Osteocyte (in vitro differentiated cells): ENCODE measurements at places on chromosomes 7 and 10. TPM values are rescaled to one million over a fixed set of nuclear protein-coding genes. Genes with fewer than 3 reads are reported as not detected.

MYL10 gene
- 0.52 TPM in 1 of 2 replicates, not detected in the other for total RNA-seq

SLIT1 gene
- 0.16 TPM in 1 of 2 replicates, not detected in the other for total RNA-seq

GRCh38 chr10:88064608-88065382 lies 201.4 kb downstream of the PTEN start:
- no peak for DNase-seq
- H3K4me1 ChIP-seq: peaks cover 25% of the 10 kb centered on the region
- no peak overlapping the region for H3K4me3 ChIP-seq
- H3K36me3 ChIP-seq: no peaks in the 10 kb centered on the region

DNA sequence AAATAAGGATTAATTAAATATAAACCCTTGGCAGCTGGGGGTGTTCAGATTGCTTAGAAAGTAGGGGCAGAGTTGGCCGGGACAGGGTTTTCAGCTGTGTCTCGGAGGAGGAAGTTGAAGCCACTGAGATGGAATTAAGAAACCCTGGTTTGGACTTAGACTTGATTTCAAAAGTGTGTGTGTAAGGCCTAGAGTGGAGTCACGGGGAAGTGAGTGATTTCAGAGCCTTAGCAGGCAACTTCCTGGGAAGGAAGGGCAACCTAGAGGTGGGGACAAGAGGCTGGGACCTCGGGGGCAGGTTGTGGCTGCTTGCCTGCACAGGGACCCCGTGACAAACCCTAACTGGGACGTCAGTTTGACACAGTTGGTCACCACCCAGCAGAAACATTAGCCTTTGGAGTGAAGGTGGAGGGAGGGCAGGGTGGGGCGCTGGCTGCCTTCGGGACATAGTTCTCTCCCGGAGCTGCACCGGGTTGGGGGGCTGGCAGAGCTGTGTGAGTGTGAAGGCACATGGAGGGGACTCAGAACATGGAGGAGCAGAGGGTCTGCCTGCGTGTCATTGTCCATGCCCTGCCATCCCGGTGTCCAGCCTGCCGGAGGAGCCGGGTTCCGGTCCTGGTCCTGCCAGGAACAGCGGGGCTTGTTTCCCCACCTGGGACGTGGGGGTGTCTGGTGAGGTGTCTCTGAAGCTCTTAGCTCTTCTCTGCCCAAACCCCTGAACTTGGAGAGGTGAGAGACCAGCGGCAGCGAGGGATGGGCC lies 1.8 kb downstream of the BRI3 start:
- peaks cover 52% of the 10 kb centered on the region for H3K4me1 ChIP-seq
- H3K27me3 ChIP-seq: no peaks in the 10 kb centered on the region
- H3K4me3 ChIP-seq: peak overlapping the region; percentile 97
- H3K36me3 ChIP-seq: peaks cover 13% of the 10 kb centered on the region
- DNase-seq: no peak

- H3K27ac ChIP-seq: no peak overlapping the region
- H3K36me3 ChIP-seq: peaks cover 51% of the 10 kb centered on the region
- peaks cover 14% of the 10 kb centered on the region for H3K4me1 ChIP-seq
- no peak for DNase-seq
- H3K27me3 ChIP-seq: no peaks in the 10 kb centered on the region
These were observed 147.3 kb downstream of the ZMYND11 start for GRCh38 chr10:282294-283139.

BLVRA gene
- total RNA-seq: 19.0 and 21.2 TPM in 2 replicates

MTPN gene
- 137 and 140 TPM in 2 replicates for total RNA-seq

DNA sequence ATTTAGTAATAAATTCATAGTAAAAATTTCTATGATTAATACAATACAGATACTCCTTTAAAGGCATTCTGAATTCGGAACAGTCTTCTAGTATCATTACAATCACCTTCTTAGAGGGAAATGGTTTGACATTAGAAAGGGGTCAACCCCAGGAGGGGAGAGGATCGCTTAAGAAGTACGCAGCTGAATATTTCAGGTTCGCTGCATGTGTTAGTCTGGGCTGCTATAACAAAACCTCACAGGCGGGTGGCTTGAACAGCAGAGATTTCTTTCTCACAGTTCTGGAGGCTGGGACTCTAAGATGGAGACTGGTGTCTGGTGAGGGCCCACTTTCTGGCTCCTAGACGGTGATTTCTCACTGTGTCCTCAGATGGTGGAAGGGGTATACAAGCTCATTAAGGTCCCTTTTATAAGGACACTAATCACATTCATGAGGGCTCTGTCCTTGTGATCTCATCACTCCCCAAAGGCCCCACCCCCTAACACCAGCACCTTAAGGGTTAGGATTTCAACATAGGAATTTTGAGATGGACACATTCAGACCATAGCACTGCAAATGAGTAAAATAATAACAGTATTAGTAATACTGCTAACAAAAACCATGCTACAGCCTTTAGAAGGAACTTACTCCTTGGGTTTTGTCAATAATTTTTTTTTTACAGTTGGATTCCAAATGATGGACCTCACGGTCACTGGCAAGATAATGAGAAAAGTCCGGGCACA lies 34.0 kb downstream of the GNA12 start:
- no peak for DNase-seq
- peaks cover 9% of the 10 kb centered on the region for H3K36me3 ChIP-seq
- peaks cover 70% of the 10 kb centered on the region for H3K4me1 ChIP-seq
- no peak overlapping the region for H3K4me3 ChIP-seq

DNA sequence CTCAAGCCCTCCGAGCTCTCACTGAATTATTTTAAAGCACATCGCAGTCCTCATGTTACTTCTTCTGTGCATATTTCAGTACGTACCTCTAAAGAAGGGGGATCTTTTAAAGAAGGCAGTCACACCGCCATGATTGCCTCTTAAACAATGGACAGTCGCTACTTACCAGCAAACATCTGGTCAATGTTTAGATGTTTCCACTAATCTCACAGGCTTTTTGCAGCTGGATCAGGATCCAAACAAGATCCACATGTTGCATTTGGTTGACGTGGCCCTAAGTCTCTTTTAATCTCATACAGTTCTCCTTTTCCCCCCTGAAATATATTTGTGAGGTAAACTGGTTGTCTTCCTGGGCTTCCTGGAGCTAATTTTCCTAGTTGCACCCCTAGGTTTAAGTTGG lies 50.0 kb downstream of the PRF1 start:
- H3K4me3 ChIP-seq: no peak overlapping the region
- no peak for DNase-seq
- no peaks in the 10 kb centered on the region for H3K36me3 ChIP-seq
- peaks cover 24% of the 10 kb centered on the region for H3K4me1 ChIP-seq
- H3K27me3 ChIP-seq: no peaks in the 10 kb centered on the region
- H3K27ac ChIP-seq: peak overlapping the region; percentile 79

- H3K27ac ChIP-seq: no peak overlapping the region
- no peak overlapping the region for H3K4me3 ChIP-seq
- DNase-seq: no peak
- no peaks in the 10 kb centered on the region for H3K27me3 ChIP-seq
These were observed 108.3 kb downstream of the HECW1 start for GRCh38 chr7:43220742-43221141.

NEUROG3 gene
- total RNA-seq: not detected in 2 replicates

- peaks cover 3% of the 10 kb centered on the region for H3K27me3 ChIP-seq
- no peak overlapping the region for H3K27ac ChIP-seq
- DNase-seq: no peak
- no peaks in the 10 kb centered on the region for H3K36me3 ChIP-seq
- no peaks in the 10 kb centered on the region for H3K4me1 ChIP-seq
These were observed 40.3 kb downstream of the CLRN3 start for GRCh38 chr10:127852456-127852855.

- peak overlapping the region; percentile 88 for H3K27ac ChIP-seq
- H3K4me1 ChIP-seq: peaks cover 53% of the 10 kb centered on the region
- peak overlapping the region; percentile 29 for H3K4me3 ChIP-seq
- H3K36me3 ChIP-seq: no peaks in the 10 kb centered on the region
These were observed 54.9 kb downstream of the PDGFA start for GRCh38 chr7:464454-465401.

DNA sequence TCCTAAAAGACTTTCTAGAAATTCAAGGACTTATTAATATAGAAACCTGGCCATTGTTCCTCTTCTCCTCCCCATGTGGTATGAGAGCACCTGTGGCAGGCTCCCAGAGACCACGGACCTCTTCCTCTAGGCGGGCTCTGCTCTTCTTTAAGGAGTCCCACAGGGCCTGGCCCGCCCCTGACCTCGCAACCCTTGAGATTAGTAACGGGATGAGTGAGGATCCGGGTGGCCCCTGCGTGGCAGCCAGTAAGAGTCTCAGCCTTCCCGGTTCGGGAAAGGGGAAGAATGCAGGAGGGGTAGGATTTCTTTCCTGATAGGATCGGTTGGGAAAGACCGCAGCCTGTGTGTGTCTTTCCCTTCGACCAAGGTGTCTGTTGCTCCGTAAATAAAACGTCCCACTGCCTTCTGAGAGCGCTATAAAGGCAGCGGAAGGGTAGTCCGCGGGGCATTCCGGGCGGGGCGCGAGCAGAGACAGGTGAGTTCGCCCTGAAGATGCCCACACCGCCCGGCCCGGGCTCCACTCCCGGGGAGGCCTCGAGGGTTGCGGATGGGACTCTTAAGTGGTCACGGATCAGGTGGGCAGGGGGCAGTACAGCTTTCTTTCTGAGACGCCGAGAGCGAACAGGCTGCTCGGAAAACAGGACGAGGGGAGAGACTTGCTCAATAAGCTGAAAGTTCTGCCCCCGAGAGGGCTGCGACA lies at the start of gene SLC26A4:
SLC26A4 (plus strand) TSS at position 448 of the 700 bp plus-strand sequence. CDS start 814 bp downstream, outside the sequence.
- peaks cover 77% of the 10 kb centered on the region for H3K27me3 ChIP-seq
- no peaks in the 10 kb centered on the region for H3K36me3 ChIP-seq
- H3K4me3 ChIP-seq: peak within 1 kb of the TSS; percentile 83
- H3K4me1 ChIP-seq: peaks cover 9% of the 10 kb centered on the region
- DNase-seq: no peak

SLC18A3 gene
- total RNA-seq: 0.32 and 0.34 TPM in 2 replicates

GRCh38 chr7:158324397-158325360 lies 262.9 kb downstream of the PTPRN2 start:
- H3K27ac ChIP-seq: no peak overlapping the region
- H3K27me3 ChIP-seq: no peaks in the 10 kb centered on the region
- no peak overlapping the region for H3K4me3 ChIP-seq
- no peaks in the 10 kb centered on the region for H3K4me1 ChIP-seq
- no peaks in the 10 kb centered on the region for H3K36me3 ChIP-seq

DNA sequence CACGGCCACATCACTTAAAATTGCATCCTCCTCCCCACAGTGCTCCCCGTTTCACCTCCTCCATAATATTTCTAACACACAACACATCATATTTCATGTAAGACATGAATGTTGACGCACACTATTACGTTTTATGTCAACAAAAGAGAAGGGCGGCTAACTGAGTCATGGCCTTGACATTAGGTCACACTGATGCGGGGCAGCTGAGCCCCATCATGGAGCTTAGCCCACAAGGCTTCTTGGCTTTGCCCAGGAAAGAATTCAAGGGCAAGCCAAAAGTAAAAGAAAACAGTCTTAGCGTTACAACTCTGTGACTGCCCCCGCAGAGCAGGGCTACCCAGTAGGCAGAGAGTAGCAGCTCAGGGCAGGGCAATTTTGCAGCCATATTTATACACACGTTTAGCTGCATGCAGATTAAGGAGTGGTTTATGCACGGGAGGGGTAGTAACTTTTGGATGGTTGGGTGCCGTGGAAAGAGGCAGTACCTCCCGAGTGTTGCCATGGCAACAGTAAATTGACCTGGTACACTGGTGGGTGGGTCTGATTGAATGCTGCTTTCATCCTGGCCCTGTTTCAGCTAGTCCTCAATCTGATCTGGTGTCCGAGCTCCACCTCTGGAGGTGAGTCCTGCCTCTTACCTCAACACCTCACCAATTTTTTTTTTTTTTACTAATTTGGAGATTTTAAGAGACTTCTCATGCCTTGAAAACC lies 156.2 kb upstream of the FRMD4A start:
- no peaks in the 10 kb centered on the region for H3K27me3 ChIP-seq
- H3K4me3 ChIP-seq: no peak overlapping the region

ZDHHC6 gene
- total RNA-seq: 28.5 and 32.6 TPM in 2 replicates

TAS2R16 gene
- total RNA-seq: not detected in 2 replicates

- peaks cover 52% of the 10 kb centered on the region for H3K27me3 ChIP-seq
- no peak for DNase-seq
- no peak overlapping the region for H3K27ac ChIP-seq
These were observed 44.2 kb upstream of the PCBD1 start for GRCh38 chr10:70932392-70933196.

EGFR gene
- total RNA-seq: 56.2 and 56.5 TPM in 2 replicates

PTN gene
- total RNA-seq: 77.8 and 83.0 TPM in 2 replicates

GRCh38 chr7:24346129-24346528 lies 62.1 kb downstream of the NPY start:
- H3K4me1 ChIP-seq: no peaks in the 10 kb centered on the region
- H3K27me3 ChIP-seq: no peaks in the 10 kb centered on the region
- no peak for DNase-seq
- no peak overlapping the region for H3K4me3 ChIP-seq

DNA sequence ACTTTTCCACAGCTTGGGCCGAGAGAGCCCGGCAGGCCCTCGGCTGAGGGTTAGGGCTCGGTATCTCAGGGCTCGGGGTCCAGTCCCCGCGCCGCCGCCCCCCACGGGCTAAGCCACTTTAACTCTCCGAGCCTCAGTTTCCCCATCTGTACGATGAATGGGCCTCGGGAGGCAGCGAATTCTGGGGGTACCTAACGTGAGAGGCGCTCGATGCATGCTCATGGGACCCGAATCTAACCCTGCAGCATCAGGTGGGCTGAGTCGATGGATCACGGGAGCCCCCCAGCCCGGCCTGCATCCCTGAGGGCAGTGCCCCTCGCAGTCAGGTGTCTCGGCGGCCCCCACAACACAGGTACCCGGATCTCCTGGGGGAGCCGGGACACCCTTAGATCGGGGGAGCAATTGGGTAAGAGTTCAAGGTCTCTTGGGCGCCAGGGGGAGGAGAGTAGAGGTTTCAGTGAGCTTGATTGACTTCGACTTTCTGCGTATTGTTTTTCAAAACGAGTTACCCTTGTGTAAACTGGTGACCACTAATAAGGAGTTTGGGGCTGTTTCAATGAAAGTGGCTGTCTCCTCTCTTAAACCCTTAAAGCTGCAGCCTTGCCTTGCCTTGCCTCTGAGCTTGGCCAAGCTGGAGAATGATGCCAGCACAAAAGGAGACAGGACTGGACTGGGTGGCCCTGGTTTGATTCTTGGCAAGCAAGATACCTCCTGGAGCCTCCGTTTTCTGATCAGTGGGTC lies 631 bp downstream of the POR start:
- no peak for DNase-seq
- no peaks in the 10 kb centered on the region for H3K27me3 ChIP-seq
- H3K4me3 ChIP-seq: peak overlapping the region; percentile 91
- H3K4me1 ChIP-seq: peaks cover 27% of the 10 kb centered on the region

DNA sequence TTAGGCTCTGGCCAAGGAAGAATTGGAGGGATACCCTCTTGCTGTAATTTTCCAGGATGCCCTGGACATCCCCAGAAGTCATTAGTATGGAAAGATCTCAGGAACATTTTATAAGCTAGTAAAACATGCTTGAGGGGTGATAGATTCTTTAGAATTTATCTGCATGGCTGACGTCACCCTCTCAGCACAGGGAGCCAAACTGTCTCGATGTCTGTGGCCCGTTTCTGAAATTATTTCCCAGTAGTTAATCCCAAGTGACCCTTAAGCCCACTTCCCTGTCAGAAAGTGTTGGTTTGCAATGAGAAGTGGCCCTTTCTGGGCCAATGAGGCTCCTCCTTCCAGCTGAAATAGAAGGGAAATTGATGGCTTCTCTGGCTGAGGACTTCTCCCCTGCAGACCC lies 184.5 kb upstream of the BMPER start:
- no peak for DNase-seq
- H3K4me3 ChIP-seq: no peak overlapping the region
- H3K36me3 ChIP-seq: no peaks in the 10 kb centered on the region
- H3K27ac ChIP-seq: no peak overlapping the region
- peaks cover 13% of the 10 kb centered on the region for H3K4me1 ChIP-seq

VGF gene
- 0.16 and 0.24 TPM in 2 replicates for total RNA-seq

GRCh38 chr10:88791924-88792323 lies 10.6 kb upstream of the LIPM start:
- no peak overlapping the region for H3K27ac ChIP-seq
- no peaks in the 10 kb centered on the region for H3K27me3 ChIP-seq
- H3K4me1 ChIP-seq: peaks cover 10% of the 10 kb centered on the region
